ENCODE measurements at places on chromosomes 4 and X.

DNA sequence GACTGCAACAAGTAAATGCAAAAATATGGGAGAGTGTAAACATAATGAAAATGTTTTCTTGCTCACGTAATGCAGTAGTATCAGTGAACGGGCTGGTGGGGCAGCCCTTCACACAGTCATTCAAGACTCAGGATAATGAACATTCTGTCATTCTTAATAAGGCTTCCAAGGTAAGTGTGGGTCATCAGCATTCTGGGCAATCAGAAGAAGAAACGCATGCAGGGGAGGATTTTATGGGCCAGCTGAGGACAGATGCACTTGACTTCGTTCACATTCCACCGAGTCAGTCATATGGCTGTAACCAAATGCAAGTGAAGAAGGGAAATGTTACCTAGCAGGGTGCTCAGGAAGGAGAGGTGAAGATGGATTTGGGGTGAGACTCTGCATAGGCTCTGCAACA lies 68.0 kb upstream of the MAP9 start:
- DNase-seq: no peak

GRCh38 chr4:123966990-123967769 lies 570.6 kb downstream of the SPRY1 start:
- DNase-seq: no peak

DNA sequence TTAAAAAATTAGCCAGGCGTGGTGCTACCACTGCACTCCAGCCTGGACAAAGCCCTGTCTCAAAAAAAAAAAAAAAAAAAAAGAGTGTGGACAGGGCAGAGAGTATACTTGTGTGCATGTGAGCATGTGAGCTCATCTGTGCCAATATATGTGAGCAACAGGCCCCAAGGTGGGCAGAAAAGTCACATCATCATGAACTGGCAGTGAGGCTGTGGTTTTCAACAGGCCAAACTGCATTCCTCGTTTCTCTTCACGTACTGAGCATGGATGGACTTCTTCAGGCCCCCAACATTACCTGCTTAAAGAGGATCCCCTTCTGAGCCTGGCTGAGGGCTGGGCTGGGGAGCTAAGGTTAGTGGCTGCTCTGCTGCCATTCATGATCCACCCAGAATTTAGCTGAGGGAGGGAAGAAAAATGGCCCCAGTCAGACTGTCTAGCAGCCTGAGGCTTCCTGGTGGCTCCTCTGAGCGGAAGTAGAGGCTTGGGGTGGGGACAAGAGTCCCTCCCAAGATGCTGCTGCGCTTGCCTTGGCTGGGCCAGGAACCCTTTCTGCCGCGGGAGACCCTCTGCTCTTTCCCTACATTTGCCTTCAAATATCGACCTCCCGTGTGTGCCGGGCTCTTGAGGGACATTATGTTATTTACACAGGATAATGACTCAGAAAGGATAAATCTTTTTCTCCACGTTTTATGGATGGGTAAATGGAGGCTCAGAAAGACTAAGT lies 55.0 kb downstream of the DIPK2B start:
- no peak for DNase-seq

DNA sequence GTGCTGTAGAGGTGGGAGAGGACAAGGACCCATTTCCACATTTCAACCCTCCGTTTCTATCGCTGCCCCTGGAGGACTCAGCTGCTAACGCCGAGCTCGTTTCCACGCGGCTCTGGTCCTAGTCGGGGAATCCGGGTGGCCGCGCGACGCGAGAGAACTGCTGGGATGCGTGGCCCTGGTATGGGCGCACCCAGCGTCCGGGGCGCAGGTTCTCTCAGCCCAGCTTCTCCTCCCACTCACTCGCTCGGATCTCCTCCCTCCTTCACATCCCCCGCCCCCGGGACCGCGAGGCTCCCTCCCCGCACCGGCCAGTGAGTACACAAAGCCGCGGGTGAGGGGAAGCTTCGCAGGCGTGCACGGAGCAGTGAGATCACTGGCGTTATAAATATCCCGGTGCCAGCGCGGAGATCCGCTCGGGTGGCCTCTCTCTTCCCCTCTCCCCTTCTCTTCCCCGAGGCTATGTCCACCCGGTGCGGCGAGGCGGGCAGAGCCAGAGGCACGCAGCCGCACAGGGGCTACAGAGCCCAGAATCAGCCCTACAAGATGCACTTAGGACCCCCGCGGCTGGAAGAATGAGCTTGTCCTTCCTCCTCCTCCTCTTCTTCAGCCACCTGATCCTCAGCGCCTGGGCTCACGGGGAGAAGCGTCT lies at the start of gene FGF5:
TSS of gene FGF5 (plus strand) at position 412 of the 649 bp plus-strand sequence. CDS start at position 573, 161 bp downstream.
- DNase-seq: peak; percentile 54

DNA sequence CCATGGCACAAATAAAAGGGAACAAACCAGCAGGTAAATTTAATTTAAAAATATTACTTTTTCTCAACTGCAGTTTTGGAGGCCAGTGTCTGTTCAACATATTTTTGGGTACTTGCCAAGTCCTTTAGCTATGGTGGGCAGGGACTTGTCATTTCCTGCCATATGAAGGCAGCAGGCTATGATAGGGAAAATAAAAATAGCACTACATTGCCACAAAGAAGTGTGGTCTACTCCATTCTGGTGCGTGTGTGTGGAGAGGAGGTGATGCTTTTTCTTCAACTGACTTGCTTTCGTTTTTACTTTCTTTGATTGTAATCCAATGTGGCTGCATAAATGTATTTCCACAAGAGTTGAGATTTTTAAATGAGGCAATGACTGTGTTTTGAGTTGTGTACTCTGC lies 17.2 kb downstream of the GPR174 start:
- no peak for DNase-seq

GRCh38 chrX:152450076-152450475 lies 1.0 kb downstream of the GABRA3 start:
- no peak for DNase-seq

DNA sequence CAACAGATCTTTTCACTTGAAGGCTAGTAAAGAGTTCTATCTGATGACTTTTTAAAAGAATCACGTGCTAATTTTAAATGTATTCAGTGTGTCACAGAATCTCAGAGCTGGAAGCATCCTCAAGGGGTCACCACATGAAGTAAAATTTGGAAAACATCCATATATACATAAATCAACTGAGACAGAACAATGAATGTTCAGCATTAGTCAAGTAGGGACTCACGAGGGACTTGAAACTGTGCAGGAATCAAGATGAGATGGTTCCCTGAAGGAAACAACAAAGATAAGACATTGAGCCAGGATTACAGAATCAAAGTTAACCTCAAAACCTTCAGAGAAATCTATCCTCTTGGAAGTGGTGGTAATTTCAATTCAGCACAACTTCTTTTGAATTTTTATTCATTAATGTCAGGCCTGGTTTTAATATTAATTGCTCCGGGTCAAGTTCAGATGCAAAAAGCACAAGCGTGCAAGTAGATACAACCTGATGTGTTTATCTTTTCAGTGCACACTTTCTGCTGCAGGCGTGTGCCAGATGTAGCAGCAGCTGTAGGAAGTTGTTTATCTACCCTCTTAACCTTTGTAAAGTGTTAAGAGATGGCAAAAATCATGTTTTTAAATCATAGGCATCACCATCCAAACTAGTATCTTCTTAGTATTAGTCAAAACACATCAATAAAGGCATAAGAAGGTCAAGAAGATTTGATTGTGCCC lies 87.7 kb upstream of the SRD5A3 start:
- no peak for DNase-seq

DNA sequence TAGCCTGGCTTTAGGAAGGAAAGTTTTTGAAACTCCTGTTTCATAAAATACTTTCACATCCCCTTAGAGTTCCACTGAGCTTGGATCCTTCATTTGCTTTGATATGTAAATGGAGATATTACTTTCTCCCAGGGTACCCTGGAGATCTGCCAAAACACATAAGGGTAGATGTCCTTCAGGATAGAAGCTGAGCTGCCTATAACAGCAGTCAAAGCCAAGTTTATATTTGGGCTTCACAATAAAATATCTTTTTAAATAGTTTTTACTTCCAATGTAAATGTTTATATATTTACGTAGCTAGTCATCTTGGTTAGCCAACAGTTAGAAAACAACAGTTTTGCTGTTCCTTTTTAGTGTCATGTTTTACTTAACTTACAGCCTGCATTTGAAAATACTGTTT lies 742.3 kb upstream of the POU3F4 start:
- no peak for DNase-seq

- no peak for DNase-seq
These were observed 106.3 kb upstream of the TEX13D start for GRCh38 chrX:124226129-124226528.

- DNase-seq: no peak
These were observed 40.2 kb upstream of the MAGED1 start for GRCh38 chrX:51853251-51853650.

- DNase-seq: no peak
These were observed 68.4 kb upstream of the BMP2K start for GRCh38 chr4:78707793-78708192.

DNA sequence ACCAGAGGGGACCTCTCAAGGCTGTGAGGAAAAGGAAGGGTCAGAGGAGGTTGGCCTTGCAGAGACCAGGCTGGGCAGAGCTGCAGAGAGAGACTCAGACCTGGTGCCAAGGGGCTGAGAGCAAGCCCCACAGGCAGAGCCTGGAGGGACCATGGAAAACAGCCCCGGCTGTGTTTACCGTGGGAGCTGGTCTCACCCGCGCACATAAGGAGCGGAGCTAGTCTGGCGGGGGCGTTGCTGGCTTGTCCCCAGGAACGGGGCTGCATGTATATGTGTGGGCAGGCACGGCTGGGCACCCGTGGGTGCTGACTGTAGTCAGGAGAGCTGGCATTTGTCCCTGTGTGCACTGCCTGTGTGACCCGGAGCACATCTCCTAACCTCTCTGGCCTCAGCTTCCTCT lies 45.7 kb downstream of the C4orf50 start:
- no peak for DNase-seq

GRCh38 chr4:52552778-52553177 lies 106.3 kb downstream of the USP46 start:
- DNase-seq: no peak

GRCh38 chr4:112523764-112524505 lies 8.0 kb upstream of the NEUROG2 start:
- DNase-seq: peak; percentile 63

- DNase-seq: peak; percentile 61
These were observed at the start of gene TCEAL3 for GRCh38 chrX:103607364-103608305. TCEAL3 (plus strand) TSS chrX:103607963; CDS start chrX:103609065, 1,102 bp downstream.

- no peak for DNase-seq
These were observed 125.1 kb upstream of the FRMPD4 start for GRCh38 chrX:12013211-12013618.

DNA sequence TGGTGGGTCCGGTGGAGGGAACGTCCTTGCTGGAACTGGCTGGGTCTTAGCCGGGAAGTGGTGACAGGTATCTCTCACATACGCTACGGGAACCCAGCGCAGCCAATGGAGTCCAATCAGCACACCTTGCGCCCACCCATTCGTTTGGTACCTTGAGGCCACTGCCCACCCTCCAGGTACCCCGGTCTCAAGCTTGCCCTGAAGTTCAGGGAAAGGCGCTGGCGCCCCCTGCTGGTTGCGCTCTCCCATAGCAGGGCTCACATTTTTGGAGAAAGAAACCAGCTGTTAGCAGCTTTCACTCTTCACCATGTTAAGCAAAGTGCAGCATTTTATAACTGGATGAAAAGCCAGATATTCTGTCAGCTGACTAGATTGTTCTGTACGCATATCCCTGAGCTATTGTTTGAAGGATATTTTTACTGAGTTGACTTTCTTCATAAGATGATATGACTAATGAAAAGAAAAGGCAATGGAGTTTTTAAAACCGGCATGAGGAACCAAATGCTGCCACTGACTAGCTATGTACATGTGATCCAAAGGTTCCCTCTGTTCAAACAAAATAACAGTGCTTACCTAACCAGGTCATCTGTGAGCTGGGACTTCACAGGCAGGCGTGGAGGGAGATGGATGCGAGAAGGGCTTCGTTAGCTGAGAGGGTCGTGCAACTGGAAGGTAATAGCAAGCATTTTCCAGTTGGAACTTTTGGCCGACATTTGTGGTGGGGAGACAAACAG lies 43.7 kb downstream of the OTOP1 start:
- peak; percentile 30 for DNase-seq

DNA sequence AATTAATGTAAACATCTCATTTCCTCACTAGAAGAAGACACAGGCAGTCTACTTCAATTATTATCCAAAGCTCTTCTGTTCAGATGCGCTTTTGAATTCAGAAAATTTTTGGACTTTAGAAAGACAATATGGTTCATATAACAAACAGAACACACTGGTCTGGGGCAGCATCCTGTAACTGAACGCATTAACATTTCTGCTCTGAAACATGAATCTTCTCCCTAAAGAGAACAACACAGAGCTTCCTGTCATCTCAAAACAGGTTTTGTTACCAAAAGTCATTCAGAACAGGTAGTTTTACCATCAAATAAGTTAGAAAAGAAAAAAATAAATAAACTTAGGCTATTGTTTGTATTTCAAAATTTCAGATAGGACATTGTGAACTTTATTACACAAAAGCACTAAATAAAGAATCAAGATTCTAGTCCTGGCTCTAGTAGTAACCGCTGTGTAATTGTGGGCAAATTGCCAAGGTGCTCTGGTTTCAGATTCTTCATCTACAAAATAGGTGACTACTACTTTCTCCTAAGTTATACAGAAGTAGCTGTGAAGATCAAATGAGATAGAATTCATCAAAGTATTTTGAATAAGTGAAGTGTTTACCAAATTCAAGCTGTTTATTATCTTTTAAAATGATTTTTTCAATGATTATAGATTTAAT lies 252.3 kb upstream of the RASGEF1B start:
- peak; percentile 41 for DNase-seq

- no peak for DNase-seq
These were observed 353.3 kb downstream of the ARHGAP24 start for GRCh38 chr4:85828027-85828890.

GRCh38 chrX:75968293-75968692 lies 183.2 kb upstream of the MAGEE2 start:
- DNase-seq: no peak

DNA sequence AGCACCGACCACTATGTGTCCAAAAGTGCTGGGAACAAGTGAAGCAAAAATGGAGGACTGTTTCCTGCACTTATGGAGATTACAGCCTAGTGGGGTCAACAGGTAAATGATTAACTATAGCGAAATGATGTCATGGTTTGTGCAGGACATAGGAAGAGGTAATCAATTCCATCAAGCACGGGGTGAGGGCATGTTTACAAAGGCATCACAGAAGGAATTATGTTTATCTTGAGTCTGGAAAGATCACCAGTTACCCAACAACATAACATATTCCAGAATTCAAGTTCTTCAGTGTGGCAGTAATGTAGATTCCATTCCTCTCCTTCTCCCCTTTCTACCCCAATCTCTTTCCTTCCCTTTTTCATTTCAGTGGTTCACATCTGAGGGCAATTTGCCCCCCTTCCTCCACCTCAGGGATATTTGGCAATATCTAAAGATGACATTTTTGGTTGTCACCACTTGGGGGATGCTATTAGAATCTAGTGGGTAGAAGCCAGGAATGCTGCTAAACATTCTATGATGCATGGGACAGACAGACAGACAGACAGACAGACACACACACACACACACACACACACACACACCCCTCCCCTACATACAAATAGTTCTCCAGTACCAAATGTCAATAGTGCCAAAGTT lies 24.1 kb downstream of the FAM47E start:
- DNase-seq: no peak

Measured in suppressor macrophage (primary cell).